ENCODE measurements at places on chromosomes 12 and 14.

DNA sequence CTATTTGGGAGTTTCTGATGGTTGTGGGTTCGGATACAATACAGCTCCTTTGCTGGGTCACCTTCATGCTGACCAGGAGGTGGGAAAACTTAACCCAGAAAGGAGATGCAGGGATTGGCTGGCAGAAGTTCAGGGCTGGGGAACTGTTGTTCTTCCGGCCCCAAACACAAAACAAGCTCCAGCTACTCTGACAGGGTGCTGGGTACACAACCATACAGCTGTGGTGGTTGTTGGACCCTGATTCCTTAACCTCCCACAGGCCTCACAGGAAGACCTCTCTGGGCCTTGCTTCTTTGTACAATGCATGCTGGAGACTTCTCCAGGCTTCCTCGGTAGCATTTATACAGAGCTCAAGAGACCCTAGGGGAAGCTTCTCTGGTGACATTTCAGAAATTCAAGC, 47.6 kb downstream of the CPM start:
- no peak for DNase-seq

DNA sequence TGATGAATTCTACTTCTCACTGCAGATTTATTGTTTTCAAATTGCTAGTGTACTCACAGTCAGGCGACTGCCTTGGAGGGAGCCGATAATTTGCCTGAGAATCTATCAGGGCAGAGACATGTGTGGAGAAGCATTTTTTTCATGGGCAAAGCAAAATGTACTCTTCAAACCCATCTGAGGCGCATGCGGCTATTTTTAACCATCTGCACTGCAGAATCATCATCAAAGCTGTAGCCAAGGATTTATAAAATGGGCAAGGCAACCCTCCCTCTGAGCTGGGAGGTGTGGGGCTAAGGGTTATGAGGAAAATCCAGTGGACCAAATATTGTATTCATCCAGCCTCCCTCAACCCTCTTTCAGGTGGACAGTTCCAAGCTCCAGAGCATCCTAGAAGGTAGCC, 37.7 kb downstream of the BEST3 start:
- DNase-seq: no peak

GRCh38 chr14:32546246-32546645, 217.1 kb downstream of the AKAP6 start:
- no peak for DNase-seq

- peak; percentile 87 for DNase-seq
Measured at GRCh38 chr14:24195186-24196070, at the start of gene TM9SF1. Gene TM9SF1 (minus strand): TSS chr14:24195441. CDS start chr14:24195019, 422 bp downstream.

- no peak for DNase-seq
Measured at GRCh38 chr14:77955816-77956484, 156.0 kb downstream of the ADCK1 start.

GRCh38 chr12:92987846-92988621, 58.9 kb upstream of the EEA1 start:
- no peak for DNase-seq

DNA sequence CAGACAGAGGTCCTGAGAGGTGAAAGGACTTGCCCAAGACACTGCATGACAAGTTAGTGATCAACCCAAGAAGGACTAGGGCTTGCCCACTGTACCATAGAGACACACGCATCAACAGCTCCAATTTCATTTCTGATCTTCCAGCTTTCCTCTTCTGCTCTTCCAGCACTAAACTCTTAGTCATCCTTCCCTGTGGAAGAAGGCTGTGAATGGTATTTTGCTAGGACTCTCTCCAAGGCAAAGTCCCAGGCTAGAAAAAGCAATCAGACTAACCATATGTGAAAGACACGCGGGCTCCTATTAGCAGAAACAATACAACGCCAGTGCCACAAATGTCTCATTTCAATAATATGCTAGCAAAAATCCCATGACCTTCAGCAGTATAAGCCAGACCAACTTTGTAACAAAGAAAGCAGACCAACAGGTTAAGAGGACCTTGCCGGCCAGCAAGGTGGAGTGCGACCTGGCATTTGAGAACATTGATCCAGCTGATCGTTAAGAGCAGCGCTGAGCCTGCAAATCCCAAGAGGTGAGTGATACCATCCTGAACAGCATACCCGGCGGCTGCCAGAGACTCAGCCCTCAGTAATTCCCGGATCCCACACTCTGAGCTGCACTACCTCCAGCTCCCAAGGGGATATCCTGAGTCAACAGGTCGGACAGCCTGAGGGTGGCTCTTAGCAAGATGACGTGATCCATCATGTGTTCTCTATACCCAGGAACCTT, 132.5 kb downstream of the FOXN3 start:
- DNase-seq: no peak

DNA sequence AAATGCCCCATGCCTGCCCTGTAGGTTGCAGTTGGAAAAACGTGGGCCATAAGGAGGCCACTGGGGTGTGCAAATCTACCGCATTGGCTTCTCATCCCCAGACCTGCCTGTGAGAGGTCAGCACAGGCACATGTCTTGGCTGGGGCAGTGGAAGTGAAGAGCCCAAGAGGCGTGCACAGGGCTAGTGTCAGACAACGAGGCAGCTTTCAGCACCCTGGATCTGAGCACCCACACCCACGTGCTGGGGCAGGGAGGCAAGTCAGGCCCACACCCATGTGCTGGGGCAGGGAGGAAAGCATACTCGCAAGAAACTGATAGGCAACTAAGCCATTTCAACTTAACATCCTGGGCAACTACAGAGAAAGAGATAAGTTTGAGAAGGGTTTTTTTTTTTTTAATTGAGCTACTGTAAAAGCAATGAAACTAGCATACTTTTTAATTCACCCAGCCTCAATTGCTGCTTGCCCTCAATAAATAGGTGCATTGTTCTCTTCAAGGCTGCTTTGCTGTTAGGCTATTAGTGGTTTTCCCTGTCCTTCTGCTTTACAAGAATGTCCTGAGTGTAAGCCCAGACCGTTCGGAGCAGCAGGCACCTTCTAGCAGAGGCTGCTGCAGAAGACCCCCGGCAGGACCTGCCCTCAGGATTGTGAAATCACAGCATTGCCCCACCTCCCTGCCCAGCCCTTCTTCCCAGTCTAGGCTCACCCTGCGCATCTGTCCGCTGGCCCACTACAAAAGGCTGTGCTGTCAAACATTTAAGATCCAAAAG, 355.3 kb upstream of the FKBP4 start:
- DNase-seq: peak; percentile 76

GRCh38 chr12:110688446-110689280, at the start of gene HVCN1:
Gene HVCN1 (minus strand): TSS chr12:110689115. CDS start chr12:110683245, 5,870 bp downstream.
- DNase-seq: no peak

Measured in SW480 (cell line).